ENCODE measurements at places on chromosomes 4 and X.
A peak's percentile ranks its signal among the peaks of the same experiment; 100 is the strongest.

DNA sequence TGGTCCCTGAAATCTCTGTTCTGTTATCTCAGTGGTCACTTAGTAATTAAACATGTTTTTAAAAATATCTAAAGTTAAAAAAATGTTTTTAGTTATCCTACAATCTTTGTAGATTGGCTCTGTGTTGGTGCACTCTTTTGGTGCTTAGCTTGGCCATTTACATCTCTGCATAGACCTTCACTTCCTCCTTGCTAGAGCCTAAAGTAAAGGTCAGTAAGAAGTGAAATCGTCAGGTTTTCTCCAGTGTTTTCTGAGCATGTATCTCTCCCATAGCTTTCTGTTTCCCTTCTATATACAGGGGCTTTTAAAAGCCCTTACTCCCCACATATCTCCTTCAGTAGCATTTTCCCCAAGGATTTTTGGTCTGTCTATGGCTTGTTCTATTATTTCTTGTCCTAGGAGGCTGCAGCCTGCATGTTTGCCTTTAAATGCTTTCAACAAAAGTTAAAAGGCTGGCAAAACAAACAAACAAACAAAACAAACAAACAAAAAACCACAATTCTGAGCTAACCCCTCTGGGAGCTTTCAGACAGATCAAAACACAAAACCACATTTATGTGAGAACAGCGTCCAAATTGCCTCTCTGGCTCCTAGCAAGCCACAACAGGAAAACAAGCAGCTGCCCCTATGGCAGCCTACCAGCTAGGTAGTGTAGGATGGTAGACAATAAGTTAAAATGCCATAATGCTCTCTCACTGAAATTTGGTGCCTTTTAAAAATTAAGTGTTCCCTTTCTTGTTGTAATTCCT, 27.3 kb upstream of the GPRASP2 start:
- no peak for DNase-seq

- DNase-seq: no peak
These were observed 44.3 kb downstream of the TSPAN5 start for GRCh38 chr4:98614094-98614493.

GRCh38 chr4:77920371-77920770, 57.7 kb downstream of the MRPL1 start:
- no peak for DNase-seq

DNA sequence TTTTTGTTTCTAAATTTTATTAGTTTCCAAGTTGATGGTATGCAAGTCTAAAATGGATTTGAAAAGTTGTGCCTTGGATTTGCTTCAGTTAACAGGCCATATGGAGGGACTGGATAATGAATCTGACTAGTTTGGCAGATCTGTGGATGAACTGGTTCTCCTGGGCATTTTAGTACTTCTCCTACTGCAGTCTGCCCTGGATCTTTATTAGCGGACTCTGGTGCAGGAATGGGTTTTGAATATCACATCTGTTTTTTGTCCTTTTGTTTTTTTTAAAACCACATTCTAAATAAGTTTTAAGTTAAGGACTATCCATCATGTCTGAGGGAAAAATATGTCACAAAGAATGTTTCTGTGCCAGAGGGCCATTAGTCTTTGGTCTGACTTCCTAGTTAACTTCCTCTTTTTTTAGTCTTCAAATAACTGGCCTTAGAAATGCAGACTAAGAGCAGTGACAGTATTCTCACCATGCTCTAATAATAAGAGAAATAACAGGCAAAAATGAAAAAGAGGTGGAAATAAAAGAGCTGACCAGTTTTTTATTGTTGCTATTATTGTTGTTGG, 13.9 kb upstream of the DCK start:
- DNase-seq: no peak

DNA sequence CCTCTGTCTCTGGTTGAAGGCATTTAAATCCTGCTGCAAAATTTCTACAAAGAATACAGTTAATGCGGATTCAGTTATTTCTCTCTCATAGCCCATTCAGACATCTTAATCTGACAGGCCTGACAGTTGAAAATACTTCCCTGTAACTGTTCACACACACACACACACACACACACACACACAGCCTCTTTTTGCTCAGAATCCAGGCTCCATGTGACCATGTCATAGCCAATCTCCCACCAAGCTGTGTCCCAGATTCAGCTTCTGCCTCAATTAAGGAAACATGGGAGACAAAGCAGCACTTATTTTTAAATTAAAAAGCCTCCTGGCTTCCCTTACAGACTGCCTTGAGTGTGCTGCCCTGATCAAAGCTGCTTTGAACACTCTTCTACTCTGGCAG, 49.3 kb upstream of the EFHC2 start:
- DNase-seq: no peak

GRCh38 chr4:654871-655463, 19.1 kb downstream of the ATP5ME start:
- no peak for DNase-seq

DNA sequence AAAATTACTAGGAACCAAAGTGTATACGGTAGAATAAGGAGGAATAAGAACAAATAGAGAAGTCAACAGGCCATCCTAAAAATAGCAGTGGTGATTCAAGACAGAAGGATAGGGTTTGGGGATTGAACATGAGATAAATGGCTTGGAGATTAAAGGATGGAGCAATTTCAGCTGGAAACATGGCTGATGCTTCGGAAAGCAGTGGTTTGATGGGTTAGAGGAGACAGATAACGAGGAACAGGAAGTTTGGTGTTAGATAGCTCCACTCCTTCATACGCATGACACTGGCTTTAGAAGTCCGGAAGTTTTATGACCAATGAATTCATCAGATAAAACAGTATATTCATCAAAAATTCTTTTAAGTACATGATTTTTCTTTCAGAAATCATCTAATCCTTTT, 70.8 kb upstream of the GALNTL6 start:
- DNase-seq: no peak

DNA sequence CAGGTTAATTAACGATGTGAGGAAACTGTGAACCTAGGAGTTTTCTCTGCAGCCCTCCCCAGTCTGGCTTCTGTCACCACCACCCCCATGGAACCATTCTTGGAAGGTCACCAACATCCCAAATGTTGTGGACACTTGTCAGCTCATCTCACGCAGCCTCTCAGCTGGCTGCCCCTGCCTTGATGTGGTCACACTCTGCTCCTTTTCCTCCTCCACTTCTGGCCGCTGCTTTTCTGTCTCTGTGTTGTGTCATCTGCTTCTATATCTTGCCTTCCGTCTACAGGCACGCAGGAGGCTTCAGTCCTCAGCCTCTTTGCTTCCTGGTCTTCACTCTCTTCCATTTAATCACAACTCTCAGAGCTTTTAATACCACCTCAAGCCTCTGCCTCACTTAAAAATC, 371.5 kb upstream of the SLIT2 start:
- DNase-seq: no peak

- DNase-seq: peak; percentile 23
These were observed 72.4 kb downstream of the COQ2 start for GRCh38 chr4:83212041-83212851.

DNA sequence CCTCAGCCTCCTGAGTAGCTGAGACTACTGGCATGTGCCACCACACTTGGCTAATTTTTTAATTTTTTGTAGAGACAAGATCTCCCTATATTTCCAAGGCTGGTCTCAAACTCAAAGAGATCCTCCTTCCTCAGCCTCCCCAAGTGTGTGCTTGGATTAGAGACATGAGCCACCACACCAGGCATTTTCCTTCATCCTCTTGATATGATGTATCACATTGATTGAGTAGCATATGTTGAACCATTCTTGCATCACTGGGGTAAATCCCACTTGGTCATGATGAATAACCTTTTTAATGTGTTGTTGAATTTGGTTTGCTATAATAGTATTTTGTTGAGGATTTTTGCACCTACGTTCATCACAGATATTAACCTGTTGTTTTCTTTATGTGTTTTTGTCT, 24.2 kb upstream of the PPM1K start:
- DNase-seq: no peak

DNA sequence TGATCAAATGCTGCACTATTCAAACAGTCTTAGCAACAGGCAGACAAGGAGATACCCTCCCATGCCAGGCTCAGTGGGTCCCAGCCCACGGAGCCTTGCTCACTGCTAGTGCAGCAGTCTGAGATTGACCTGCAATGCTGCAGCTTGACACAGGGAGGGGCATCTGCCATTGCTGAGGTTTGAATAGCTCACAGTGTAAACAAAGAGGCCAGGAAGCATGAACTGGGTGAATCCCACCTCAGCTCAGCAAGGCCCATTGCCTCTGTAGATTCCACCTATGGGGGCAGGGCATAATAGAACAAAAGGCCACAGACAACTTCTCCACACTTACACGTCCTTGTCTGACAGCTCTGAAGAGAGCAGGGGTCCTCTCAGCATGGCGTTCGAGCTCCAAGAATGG, 26.6 kb upstream of the ZXDB start:
- DNase-seq: no peak

DNA sequence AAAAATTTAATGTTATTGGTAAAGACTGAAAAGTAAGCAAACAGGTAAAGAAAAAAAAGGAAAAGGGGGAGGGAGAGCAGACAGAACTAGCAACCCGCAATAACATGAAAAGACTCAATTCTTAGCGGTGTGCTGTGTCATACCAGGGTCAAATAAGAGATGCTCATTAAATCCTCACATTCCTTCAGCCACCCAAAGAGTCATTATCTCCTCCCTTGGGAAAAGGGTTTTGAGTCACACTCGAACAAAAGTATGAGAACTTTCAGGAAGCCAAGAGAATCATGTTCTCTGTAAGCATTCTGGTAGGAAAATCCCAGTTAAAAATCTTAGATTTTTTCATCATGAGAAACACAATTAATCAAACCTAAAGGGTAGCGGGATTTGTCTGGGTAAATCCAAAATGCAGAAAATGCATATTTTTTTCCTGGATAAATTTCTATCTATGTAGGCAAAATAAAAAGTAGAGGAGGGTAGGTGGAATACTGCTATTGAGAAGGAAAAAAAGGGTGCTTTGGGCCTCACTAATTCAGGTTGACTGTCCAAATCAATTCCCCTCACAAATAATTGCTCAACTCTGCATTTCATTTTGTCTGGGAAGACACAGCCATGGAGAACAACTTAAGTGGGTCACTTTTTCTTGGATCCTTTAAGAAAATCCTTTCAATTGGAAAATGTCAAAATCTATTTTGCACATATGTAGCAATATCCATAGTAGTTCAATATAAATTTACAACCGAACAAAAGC, 23.2 kb downstream of the TNIP3 start:
- no peak for DNase-seq

GRCh38 chr4:82891707-82892466, 934 bp upstream of the SEC31A start:
- no peak for DNase-seq

GRCh38 chr4:96383349-96383748, 543.5 kb downstream of the PDHA2 start:
- DNase-seq: no peak

DNA sequence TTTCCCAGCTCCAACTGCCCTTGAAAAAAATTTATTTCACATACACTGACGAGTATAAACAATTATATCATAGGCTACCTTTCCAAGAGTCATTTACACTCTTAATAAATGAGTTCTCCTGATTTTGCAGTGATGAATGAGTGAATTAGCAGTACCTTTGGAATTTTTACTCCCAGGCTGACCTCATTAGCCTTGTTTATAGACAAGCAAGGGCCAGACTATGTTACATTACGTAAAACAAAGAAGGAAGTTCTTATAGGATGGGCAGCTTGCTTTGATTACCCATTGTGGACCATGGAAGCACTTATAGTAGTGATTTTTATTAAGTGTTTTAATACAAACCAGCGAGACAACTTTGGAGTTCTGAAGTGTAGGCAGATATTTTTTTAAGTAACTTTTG, 112.9 kb upstream of the C1QTNF7 start:
- no peak for DNase-seq

- DNase-seq: no peak
These were observed 116.7 kb upstream of the GLRA2 start for GRCh38 chrX:14412686-14413085.

DNA sequence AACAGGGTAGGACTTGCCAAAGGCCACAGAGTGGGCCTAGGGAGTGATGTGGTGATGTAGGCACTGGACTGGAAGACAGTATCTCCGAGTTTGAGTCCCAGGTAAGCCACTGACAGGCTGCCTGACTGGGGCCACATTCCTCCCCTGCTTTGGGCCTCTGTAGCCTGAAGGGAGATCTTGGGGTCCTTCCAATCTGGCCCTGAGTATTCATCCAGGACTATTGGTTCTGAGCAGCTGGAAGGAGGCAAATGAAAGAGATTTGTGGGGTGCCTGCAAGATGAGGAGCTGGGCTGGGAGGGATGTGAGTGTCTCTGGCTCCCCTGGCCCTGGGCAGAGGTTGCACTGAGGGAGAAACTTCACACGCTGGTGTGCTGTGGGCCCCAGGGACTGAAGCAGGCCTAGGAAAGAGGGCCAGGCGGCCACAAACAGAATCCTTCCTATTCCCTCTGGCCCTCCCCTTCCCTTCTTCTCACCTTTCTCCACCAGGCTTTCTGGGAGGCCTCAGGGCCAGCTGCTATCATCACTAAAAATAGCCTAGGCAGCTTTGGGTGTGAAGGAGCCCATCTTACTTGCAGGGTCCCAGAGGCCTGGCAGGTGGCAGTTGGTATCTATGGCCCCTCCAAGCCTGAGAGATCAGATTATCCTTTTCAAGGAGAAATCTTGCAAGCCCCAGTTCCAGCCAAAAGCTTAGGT, 70.1 kb downstream of the PJA1 start:
- no peak for DNase-seq

DNA sequence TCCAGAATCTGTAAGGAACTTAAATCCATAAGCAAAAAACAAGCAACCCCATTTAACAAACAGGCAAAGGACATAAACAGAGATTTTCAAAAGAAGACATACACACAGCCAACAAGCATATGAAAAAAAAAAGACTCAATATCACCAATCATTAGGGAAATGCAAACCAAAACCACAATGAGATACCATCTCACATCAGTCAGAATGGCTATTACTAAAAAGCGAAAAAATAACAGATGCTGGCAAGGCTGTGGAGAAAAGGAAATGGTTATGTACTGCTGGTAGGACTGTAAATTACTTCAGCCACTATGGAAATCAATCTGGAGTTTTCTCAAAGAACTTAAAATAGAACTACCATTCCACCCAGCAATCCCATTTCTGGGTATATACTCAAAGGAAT, 156.8 kb upstream of the RADX start:
- DNase-seq: peak; percentile 5

DNA sequence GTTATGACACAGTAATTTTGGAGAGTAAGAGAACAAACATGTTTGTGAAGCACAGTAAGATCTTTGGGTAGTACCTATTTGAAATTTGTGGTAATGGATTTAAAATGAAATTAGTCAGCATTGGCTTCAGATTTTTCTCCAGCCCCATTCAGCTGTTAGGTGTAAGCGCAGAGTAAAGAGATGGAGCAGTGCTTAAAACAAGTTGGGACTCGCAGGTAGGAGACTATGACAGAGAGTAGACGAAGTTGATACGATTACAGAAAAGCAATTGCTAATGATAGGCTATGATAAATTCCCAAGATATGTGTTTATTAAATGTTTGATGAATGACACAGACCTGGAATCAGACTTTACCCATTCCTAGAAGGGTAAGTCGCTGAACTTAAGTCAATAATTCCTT, 72.6 kb downstream of the CHIC2 start:
- no peak for DNase-seq

- DNase-seq: no peak
These were observed 378.3 kb downstream of the PPP1R2C start for GRCh38 chrX:42399632-42400024.

GRCh38 chr4:112213091-112213490, 18.5 kb upstream of the AP1AR start:
- DNase-seq: no peak

- DNase-seq: no peak
These were observed 31.8 kb downstream of the CHIC2 start for GRCh38 chr4:54032558-54033135.
